CD4-positive, alpha-beta T cell treated with Interleukin-12 subunit alpha and Interleukin-12 subunit beta, for 1 hour (primary cell): ENCODE measurements at places on chromosomes 3 and 15.

- DNase-seq, result no peak
Measured at GRCh38 chr3:4898454-4899313, 80.6 kb upstream of the BHLHE40 start.

GRCh38 chr15:90877996-90878395, 6.3 kb upstream of the FES start:
- no peak for DNase-seq

- no peak for DNase-seq
Measured at GRCh38 chr3:10206166-10206511, 41.4 kb downstream of the IRAK2 start.

GRCh38 chr3:192409838-192410683, 317.3 kb downstream of the FGF12 start:
- no peak for DNase-seq

- DNase-seq, result no peak
Measured at GRCh38 chr3:27324686-27325085, 44.5 kb downstream of the NEK10 start.

- no peak for DNase-seq
Measured at GRCh38 chr3:110344897-110345767, 726.5 kb upstream of the NECTIN3 start.

- DNase-seq, result no peak
Measured at GRCh38 chr3:172074032-172074431, 34.7 kb downstream of the FNDC3B start.

DNA sequence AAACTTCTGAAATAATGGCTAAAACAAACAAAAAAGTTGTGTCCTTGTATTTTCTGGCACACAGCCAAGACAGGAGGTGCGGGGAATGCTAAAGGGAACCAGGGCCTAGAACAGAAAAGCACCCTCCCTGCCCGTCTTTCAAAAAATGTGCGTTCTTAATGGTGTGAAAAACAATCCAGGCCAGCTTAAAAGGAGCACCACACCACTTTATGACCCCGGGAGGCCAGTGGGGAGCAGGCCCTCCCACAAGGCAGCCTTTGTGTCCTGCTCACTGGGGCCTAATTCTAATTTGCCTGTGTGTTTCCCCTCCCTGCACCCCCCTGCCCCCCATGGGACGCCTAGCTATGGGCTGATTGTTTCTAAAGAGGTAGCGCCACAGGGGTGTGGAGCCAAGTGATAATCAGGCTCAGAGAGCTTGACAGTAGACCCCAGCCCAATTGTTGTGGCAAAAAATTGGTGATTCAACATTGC, 181.4 kb downstream of the GREM1 start:
- DNase-seq, result no peak
